ENCODE measurements at places on chromosomes 7 and 10.
A peak's percentile ranks its signal among the peaks of the same experiment; 100 is the strongest.

DNA sequence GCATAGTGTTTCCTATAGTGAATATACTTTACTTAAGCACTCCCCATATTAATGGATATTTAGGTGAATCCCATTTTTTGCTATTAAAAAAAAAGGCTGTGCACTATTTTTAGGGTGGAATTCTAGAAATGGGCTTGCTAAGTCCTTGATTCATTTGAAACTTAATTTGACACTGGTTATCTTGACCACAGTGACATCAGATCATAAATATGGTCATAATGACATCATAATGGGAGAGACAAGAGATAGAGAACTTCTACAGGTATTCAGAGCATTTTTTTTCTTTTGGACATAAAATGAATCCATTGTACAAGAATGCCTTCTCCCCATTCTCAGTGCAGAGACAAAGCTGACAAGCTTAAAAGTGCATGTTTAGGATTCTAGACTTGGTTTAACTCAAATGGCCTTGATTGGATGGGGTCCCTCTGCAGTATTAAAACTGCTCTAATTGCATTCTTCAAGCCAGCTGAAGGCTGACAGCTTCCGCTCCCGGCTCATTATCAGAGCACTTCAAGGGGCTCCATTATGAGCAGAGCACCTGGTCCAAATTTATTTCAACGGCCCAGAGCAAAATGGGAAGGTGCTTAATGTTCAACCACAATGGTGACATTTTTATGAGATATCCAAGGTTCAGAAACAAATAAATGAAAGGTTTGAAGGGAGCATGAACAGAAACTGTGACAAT, 104.8 kb downstream of the JAZF1 start:
- no peak for DNase-seq

DNA sequence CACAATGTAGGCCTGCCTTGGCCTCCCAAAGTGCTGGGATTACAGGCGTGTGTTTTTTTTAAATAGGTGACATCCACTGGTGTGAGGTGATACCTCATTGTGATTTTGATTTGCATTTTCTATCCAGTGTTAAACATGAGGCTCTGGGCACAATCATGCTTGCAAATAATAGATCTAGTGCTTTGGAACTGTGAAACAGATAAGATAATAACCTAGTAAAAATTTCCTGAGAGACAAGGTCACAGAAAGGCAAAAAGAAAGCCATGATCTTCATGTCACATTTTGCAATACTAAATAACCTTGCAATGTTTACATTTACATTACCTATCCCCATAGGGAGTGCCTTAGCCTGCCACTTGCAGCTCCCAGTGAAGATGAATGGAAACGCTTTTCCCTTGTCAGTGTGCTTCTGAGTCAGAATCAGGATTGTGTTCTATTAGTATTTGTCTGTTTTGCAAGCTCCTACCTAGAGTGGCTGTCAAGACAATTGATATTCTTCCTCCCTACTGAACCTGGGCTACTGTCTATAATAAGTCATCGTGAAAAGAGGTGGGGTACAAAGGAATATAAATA, 256.5 kb downstream of the PHTF2 start:
- DNase-seq, result no peak

DNA sequence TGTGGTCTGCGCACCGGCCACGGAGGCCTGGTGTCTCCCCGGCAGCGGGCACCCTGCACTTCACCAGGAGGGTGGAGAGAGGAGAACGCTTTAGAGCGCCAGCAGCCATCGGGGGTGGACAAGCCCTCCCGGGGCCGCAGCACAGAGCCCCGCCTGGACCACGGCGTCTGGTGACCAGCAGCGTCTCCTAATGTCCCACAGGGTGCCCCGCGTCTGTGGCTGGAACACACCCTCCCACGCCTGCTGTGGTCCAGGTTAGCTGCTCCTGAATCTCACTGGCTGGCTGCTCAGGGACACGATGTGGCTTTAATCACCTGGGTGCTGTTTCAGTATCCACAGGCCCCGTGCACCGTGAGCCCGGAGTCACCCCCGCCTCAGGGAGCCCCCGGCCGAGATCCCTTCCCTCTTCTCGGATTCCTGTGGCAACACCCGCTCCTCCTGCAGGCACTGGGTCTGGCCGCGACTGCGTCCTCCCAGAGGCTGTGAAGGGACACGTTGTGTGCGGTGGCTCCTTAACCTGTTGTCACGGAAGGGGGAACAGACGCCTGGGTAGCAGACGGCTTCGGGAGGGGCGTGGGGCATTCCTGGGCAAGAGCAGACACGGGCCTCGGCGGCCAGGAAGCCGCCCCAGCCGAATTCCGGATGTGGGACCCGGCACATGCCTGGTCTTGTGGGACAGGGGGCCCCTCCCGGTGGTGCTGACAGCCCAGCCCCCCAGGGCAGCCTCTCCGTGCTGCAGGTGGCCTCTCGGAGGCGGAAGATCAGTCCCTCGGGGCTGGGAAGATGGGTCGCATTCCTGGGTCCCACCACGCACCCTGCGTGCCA, 78.9 kb downstream of the FOXL3 start:
- DNase-seq, result no peak

DNA sequence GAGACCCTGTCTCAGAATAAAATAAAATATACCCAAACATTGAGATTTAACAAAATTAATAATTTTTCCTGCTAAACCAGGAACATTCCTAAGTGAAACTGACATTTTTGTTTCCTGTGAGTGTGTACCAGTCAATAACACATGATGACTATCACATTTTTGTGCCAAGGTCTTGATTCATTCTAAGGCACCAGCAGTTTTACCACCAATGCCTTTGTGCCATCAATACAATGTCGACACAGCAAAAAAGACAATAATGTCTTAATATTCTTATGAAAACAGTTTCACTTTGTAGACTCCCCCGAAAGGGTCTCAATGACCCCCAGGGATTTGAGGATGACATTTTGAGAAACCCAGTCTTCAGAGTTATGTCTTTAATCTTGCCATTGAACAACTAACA, 7.2 kb upstream of the CADPS2 start:
- DNase-seq, result no peak

DNA sequence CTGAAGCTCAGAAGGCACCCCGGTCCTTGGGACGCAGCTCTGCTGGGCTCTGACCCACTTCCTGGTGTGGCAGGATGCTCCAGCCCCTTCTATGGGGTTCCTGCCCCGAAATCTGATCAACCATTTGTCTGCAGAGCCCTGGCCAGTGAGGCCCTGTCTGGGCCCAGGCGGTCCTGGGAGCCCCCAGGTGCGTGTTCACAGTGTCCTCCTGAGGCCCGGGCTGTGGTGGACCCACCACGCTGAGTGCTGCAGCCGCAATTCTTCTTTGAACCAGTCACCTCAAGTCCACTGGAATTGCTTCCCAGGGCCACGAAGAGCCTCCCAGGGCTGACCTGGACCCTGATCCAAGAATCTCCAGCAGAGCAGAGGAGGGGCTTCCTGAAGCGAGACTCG, 19.1 kb downstream of the KNDC1 start:
- DNase-seq, result peak; percentile 24

DNA sequence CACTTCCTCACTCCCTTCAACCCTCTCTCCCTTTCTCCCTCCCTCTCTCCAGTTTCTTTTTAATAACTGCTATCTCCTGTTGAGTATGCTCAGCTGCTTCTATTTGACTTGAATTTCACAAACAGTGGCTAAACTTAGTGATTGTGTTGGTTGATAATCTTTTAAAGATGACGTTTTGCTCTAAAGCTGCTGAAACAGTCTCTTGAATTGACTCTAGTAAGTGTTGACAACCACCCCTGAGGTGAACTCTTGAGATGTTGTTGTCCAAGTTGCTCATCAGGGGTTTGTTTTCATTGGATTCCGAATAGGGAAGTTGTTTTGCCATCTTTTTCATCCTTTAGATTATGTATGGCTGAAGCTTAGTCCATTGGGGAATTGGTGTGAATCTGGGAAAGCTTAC, 176.2 kb downstream of the TWIST1 start:
- DNase-seq, result no peak

- DNase-seq, result no peak
Observed at GRCh38 chr10:48520184-48520506, 84.7 kb downstream of the ARHGAP22 start.

- no peak for DNase-seq
Observed at GRCh38 chr7:121000081-121000983, 11.8 kb downstream of the CPED1 start.

All from left hindlimb (tissue), 1 donor.